ENCODE measurements at places on chromosomes 4 and X. TPM values are rescaled to one million over a fixed set of nuclear protein-coding genes. Genes with fewer than 3 reads are reported as not detected.

DNA sequence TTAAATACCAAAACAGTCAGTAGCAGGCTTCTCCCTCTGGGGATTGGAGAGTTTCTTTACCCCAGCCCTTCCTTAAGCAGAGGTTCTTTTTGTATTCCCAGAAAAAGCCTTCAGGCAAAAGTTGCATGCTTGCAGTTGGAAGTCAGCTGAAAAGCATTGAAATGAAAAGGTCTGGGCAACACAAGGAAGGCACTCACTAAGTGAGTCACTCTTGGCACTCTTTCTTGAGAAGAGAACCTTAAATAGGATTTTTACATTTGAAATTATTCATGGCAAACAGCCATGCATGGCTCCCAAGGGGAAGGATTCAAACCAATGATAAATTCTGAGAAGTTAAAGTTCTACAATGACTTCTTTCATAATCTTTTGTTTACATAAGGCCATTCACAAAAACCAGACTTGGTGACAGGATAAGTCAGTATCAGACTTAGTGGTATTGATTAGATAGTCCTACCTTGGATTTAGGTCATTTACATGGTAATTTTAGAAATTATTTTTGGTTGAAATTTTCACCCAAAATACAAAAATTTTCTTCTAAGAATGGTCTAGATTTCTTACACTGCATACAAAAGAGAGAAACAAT is 2068.9 kb downstream of the PCDH7 start:
- no peaks in the 10 kb centered on the region for H3K36me3 ChIP-seq
- no peak overlapping the region for H3K27ac ChIP-seq
- no peaks in the 10 kb centered on the region for H3K4me1 ChIP-seq

DNA sequence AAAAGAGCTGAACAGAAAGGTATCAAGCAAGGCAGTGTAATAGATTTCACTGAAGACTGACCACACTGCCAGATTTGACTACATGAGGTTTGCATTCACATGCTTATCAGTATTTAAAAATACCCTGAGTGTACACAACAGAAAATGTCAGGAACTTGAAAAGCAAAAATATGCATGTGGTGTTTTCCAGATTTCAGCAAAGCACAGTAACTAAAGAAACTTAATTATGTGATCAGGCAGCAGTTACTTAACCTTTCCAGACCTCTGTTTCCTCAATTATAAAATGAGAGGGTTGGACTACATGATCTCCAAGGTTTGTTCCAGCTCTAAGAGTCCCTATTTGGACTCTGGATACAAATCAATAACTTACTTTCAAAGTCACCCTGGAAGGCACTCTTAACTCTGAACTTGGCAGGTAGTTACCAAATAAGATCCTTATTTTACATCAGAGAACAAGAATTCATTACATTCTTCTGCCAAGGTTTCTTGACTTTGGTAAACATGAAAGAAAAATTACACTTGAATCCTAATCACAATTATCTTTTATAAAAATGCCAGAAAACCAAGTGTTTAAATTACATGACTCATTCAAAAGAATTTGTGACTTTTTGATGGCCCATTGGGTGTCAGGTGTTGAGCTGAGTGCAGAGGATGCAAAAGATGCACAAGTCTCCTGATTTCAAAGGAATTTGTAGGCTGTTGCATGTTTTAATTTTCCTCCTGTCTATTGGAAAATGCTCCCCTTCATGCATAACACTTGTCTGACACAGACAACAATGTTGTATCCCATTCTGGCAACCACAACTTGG is 241.6 kb downstream of the MGST2 start:
- H3K4me1 ChIP-seq, result no peaks in the 10 kb centered on the region
- no peak overlapping the region for H3K27ac ChIP-seq
- H3K27me3 ChIP-seq, result no peaks in the 10 kb centered on the region

GRCh38 chr4:149884529-149885181 is 69.0 kb upstream of the IQCM start:
- no peaks in the 10 kb centered on the region for H3K4me1 ChIP-seq
- H3K4me3 ChIP-seq, result no peak overlapping the region

DNA sequence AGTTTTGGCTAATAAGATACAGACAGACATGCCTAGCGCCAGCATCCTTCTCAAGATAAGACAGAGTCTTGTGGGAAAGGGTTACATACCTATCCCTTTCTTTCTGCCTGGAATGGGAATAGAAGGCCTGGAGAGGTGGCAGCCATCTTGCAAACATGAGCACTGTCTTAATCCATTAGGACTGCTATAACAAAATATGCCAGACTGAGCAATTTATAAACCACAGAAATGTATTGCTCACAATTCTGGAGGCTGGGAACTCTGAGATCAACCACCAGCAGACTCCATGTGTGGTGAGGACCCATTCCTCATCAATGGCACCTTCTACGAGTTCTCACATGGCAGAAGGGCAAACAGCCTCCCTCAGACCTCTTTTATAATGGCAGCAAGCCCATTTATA is 26.5 kb upstream of the NEIL3 start:
- DNase-seq, result no peak
- H3K27me3 ChIP-seq, result no peaks in the 10 kb centered on the region
- no peak overlapping the region for H3K27ac ChIP-seq
- no peaks in the 10 kb centered on the region for H3K36me3 ChIP-seq

GRCh38 chr4:156901871-156902270 is 69.7 kb downstream of the PDGFC start:
- H3K36me3 ChIP-seq, result no peaks in the 10 kb centered on the region
- no peaks in the 10 kb centered on the region for H3K27me3 ChIP-seq
- no peak overlapping the region for H3K4me3 ChIP-seq
- no peak for DNase-seq
- H3K27ac ChIP-seq, result no peak overlapping the region

GRCh38 chr4:143071351-143071750 is 113.4 kb upstream of the USP38 start:
- H3K36me3 ChIP-seq, result peaks cover 1% of the 10 kb centered on the region
- DNase-seq, result no peak
- H3K27ac ChIP-seq, result no peak overlapping the region

Gene TEC
- total RNA-seq, result 3.7 TPM

DNA sequence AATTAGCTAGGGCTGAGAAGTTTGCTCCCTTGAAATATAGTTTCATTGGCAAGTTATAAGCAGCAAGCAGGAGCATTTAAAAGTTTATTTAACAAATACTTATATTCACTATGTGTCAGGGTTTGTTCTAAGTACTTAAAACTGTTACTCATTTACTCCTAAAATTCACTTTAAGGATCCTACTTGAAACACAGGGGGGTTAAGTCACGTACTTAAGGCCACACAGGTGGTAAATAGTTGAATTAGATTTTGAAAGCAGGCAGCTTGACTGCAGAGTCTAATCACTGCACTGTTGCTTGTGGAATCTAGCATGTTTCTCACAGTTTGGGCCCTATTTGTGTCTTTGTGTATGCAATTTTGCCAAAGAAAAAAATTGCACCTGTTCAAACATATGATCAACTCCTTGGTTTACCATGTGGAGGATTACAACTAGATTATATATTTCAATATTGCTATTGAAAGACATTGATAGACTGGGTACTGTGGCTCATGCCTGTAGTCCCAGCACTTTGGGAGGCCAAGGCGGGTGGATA is 7.6 kb downstream of the SGMS2 start:
- H3K36me3 ChIP-seq, result no peaks in the 10 kb centered on the region
- H3K4me3 ChIP-seq, result no peak overlapping the region
- H3K27ac ChIP-seq, result no peak overlapping the region
- no peak for DNase-seq

Gene MID1
- 1.2 TPM for total RNA-seq

GRCh38 chrX:116417968-116418367 is 18.4 kb upstream of the SLC6A14 start:
- H3K4me1 ChIP-seq, result no peaks in the 10 kb centered on the region
- no peak overlapping the region for H3K27ac ChIP-seq
- H3K36me3 ChIP-seq, result no peaks in the 10 kb centered on the region
- H3K4me3 ChIP-seq, result no peak overlapping the region
- H3K27me3 ChIP-seq, result no peaks in the 10 kb centered on the region
- DNase-seq, result no peak

Data from activated naive CD4-positive, alpha-beta T cell treated with anti-CD3 and anti-CD28 coated beads for 36 hours (primary cell).